ENCODE measurements at places on chromosomes 6 and 20.

GRCh38 chr6:166433096-166433495 is 50.4 kb upstream of the MPC1 start:
- no peak for DNase-seq

DNA sequence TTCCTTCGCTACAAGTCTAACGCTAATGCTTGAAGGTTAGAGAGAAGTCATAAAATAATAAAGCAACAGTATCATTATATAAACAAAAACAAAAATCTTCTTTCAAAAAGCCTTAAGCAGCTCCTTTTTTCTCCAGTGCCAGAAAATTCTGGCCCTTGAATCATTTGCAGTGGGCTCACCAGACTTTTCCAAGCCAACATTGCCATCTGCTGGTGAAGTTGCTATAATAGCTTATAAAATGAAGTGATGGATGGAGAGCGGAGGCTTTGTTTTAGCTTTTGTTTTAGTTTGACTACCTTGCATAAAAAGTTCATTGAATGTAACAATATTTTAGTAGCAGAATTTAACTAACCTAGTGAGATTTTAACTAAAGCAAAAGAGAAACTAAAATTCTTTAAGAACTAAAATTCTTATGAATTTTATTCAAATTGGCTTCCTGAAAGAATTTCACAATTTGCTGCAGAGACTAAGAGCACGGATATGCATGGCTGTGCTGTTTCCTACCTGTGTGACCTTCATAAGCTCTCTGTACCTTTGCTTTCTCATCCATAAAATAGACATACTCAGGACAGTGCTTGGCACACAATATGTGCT is 44.8 kb upstream of the SLC2A12 start:
- no peak for DNase-seq

GRCh38 chr6:151835396-151835795 is 27.9 kb downstream of the ESR1 start:
- DNase-seq = no peak

- DNase-seq = no peak
Observed at GRCh38 chr20:58447511-58448391, 58.7 kb downstream of the VAPB start.

- DNase-seq = no peak
Observed at GRCh38 chr6:109483735-109484057, 677 bp upstream of the ZBTB24 start.

DNA sequence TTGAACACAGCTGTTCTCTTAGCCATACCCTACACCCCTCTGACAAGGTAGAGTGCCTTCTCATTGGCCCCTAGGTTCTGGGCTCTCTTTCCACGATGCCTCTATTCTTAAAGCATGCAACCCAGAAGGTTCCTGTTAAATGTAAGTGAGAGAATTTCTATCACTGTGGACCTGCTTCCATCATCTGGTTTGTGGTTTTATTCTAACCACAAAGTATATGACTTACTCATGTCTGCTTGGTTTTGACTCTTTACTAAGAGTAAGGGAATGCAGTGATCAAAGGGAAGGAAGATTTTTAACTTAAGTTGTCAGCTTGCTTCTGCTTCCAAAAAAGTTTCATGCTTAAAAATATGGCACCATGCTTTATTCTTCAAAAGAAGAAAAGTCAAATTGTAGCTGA is 80.2 kb downstream of the ANKEF1 start:
- DNase-seq = peak; percentile 16

DNA sequence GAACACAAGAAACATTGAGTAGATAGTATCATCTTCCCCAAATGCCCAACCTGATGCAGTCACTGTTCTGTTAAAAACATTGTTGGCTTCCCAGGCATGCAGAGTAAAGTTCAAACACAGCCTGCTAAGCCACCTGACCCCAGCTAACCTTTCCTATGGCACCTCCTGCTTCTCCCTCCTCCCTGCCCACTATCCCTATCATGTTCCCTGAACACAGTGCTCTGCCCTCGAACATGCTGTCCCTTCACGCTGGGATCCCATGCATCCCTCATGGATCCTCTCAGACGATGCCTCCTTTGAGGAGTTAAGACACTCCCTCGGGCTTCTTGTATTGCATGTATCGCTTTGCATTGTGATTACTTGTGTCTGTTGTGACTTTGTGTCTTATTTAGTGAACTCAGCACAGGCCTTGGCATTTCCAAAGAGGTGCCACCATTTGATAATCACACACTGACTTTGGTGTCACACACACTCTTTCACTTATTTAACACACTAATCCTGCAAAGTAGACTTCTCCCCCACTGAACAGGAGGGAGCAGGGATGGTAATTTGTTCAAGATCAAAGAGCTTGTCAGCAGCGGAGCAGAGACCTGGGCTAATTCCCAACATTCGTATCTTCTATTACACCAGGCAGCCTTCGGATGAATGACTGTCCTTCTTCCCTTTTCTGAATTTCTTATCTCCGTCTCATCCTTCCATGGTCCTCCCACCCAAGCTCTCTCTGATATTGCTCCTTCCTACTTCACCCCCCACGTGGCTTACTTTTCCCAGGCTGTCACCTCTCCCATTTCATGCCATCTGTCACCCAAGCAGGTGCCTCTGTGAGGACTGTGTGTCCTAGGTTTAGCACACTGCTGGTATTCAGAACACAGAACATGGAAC is 28.3 kb upstream of the SMIM29 start:
- DNase-seq = no peak

DNA sequence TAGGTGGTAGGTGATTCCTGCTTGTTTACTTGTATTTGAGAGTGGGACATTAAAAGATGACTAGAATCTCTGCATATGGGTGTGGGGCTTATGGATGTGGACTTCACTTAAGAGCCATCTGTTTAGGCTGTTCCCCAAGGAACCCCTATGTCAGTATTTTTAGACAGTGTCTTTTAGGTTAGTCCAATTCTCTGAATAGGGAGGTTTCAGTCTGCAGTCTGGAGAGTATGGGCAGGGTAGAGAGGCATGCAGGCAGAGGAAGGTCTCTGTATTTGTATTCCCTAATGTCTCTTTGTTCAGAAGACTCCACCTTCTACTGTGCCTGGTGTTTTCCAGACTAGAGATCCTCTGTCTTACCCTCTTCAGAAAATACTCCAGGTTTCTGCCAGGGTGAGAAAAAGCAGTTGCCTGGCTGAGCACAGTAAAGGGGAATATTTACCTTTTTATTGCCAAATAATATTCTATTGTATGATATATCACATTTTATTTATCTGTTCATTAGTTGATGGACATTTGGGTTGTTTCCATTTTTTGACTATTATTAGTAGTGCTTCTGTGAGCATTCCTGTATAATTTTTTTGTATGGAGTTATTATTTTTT is 19.1 kb downstream of the SLX4IP start:
- DNase-seq = no peak

GRCh38 chr20:57375652-57376230 is 15.5 kb upstream of the RBM38 start:
- DNase-seq = no peak

GRCh38 chr6:15042938-15043337 is 202.9 kb upstream of the JARID2 start:
- DNase-seq = no peak

- no peak for DNase-seq
Observed at GRCh38 chr20:47295129-47295813, 61.2 kb downstream of the ZMYND8 start.

DNA sequence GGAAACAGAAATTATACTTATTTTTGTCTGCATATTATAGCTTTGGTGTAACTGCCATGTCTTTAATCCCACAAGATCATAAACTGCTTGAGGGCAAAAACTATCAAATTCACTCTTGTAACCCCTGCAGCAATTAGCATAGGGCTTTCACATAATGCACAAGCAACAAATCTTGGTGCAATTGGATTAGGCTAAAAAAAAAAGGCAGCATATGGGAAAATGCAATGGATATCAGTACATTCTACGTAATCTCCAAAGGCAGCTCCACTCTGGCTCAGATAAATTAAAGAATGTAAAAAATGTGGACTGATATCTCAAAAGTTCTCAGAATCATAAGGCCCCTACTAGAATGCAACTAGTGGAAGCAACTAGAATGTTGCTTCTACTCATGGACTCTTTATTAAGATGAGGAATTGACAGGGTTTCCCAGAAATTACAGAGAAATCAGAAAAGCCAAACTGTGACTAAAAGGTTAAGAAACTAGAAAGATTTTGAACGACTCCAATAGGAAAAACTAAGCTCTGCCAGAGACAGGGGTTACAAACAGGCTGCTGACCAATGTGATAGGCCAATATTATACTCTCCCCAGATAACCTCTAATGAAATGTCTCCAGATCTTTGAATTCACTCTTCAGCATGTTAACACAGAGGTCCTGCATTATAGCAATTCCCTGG is 55.0 kb downstream of the FILIP1 start:
- DNase-seq = no peak

GRCh38 chr6:159487636-159488035 is 205.4 kb downstream of the SOD2 start:
- DNase-seq = peak; percentile 4

DNA sequence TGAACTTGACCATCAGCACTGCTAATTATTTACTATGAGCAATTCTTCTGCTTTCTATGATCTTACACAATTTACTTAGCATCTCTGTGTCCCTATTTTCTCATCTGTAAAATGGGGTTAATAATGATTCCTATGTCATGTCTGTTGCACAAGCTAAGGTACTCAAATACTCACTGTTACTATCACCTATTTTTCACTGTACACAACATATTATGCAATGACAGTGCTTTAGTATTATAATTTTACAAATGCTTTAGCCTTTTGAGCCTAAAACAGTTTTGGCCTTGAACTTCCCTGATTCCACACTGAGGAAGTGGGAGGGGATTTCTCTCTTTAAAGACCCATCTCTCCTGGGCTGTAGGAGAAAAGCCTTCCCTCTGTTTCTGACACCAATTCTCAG is 36.9 kb upstream of the THEMIS start:
- DNase-seq = no peak

All from SW 1271 (cell line).